CD4-positive, alpha-beta T cell treated with Interferon alpha-2 for 1 hour (primary cell): ENCODE measurements at places on chromosomes 4 and X.
A peak's percentile ranks its signal among the peaks of the same experiment; 100 is the strongest.

- DNase-seq, result no peak
These were observed 427.9 kb downstream of the STIM2 start for GRCh38 chr4:27288496-27288895.

- no peak for DNase-seq
These were observed 94.4 kb downstream of the NHSL2 start for GRCh38 chrX:72005046-72005445.

- no peak for DNase-seq
These were observed 64.8 kb downstream of the ADRA2C start for GRCh38 chr4:3830774-3831528.

GRCh38 chr4:139641218-139641617 lies 24.4 kb upstream of the MGST2 start:
- DNase-seq, result no peak

DNA sequence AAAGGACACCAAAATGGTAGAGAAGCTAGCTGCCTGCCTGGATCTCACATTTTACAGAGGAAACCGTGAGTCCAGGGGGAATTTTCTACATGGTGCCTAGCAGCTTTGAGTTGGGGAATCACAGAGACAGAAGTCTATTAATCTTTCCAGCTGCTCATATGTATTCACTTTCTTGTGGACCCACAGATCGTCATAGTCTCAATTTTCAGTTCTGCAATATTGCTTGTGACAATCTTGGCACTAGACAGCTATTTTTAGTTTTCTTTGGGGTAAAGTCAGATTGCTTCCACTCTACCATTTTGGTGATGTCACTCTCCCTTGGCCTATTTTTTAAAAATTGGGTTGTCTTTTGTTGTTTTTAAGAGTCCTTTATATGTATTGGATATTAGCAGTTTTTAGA lies 233.4 kb upstream of the STK26 start:
- no peak for DNase-seq

- DNase-seq, result peak; percentile 49
These were observed 15.8 kb downstream of the BCAP31 start for GRCh38 chrX:153708415-153708814.

GRCh38 chr4:3637326-3638016 lies 105.2 kb upstream of the LRPAP1 start:
- DNase-seq, result no peak

- peak; percentile 81 for DNase-seq
These were observed 19.5 kb downstream of the UTP14A start for GRCh38 chrX:129925305-129926092.

DNA sequence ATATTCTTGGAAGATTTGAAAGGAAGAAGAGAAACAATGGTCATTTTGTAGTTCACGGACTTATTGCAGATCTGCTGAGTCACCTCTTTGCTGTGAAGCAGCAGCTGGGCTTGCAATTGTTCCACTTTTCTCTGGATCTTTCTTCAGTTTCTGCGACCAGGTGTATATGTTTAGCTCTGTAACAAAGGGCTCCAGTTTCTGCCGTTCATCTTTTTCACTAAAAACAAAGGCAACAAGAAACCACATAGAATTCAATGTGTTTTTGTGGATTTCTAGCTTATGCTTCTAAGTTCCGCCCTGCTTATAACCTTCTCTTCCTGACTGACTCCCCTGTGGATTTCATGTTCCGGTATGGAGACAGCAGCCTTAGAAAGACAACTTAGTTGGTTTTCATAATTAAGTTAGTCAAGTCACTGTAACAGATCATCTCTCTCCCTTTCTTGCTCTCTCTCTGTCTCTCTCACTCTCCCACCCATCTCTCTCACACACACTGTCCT lies 121.6 kb upstream of the EPHA5 start:
- DNase-seq, result no peak

DNA sequence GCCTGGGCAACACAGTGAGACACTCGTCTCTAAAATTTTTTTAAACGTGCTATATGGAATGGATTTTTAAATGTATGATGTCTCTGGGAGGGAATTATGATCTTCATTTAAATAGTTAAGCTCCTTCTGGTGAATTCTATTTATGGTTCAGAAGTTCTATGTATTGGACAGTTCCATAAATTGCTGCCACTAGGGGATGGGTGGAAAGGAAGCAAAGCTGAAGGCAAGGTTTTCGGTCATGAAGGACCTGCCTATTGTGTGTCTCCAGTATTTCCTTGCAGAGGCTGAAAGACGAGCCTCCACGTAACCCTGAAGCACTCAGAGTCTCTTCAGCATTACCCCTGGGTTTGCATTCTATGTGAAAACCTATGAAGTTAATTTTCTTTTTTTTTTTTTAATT lies 451.5 kb upstream of the FAT1 start:
- DNase-seq, result no peak

DNA sequence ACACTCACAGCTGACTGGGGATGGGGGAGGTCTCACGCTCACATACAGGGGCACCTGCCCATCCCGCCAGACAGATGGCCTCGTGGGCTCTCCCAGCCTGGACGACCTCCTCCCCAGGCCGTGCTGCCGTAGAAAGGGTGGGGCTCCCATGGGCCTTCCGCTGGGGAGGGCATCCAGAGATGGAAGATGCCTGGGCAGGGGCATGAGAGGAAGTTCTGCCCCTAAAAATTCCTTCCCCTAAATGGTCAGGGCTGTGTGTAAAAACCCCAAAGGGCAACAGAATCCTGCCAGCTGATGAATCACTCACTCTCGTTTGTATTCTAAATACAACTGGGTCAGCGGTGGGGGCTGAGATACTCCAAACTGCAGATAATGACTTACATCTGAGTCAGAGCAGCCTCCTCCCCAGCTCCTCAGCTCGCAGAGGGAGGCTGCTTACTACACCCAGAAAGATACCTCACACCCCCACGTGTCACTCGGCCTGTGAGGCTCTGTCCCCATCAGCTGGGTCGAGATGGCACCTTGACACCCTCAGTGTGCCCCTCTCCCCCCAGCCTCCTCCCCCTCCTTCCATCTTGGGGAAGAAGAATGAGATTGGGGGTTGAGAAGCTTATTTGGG lies 10.1 kb downstream of the WDR1 start:
- DNase-seq, result peak; percentile 51

DNA sequence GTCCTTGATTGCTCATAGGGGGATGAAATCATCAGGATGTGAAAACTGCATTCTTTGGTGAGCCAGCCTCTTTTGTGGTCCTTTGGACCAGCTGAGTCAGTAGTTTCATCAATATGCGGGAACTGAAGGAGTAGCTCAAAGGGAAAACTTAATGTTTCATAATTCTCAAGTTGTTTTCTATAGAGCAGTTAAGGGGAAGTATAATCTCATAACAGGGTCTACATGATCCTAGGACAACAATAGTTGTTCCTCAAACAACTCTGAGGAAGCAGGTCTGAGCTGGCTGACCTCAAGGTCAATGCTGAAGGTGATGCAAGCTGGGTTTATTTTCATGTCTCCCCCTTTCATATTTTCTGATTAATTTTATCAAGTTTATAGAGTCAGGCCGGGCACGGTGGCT lies 36.1 kb upstream of the IRF2 start:
- peak; percentile 38 for DNase-seq
